ENCODE measurements at places on chromosomes 16 and 17.

GRCh38 chr17:42886283-42887176, 14.1 kb upstream of the G6PC1 start:
- DNase-seq = no peak

GRCh38 chr16:89409161-89409711, 81.1 kb downstream of the ANKRD11 start:
- DNase-seq = no peak

DNA sequence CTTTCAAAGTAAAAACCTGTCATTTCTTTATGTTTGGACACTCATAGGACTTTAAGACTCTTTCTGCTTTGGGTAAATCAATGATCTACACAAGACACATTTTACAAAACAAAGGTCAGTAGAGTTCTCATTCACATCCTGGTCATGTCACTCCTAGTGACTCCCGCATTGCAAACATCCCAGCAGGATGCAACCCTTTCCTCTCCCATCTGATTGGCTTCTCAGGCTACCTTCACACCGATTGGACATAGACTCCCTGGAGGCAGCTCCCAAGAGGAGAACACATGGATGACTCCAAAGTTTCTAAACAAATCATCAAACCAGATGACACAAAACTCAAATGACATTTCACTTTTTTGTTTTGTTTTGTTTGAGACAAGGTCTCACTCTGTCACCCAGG, 43.8 kb upstream of the ACSM2B start:
- no peak for DNase-seq

GRCh38 chr16:56425439-56425832, at the start of gene AMFR:
Gene AMFR, minus strand, starts transcription at chr16:56425545. Its CDS starts 218 bp downstream, at chr16:56425327.
- no peak for DNase-seq

- DNase-seq = no peak
Observed at GRCh38 chr17:81067391-81067811, 32.5 kb downstream of the BAIAP2 start.

DNA sequence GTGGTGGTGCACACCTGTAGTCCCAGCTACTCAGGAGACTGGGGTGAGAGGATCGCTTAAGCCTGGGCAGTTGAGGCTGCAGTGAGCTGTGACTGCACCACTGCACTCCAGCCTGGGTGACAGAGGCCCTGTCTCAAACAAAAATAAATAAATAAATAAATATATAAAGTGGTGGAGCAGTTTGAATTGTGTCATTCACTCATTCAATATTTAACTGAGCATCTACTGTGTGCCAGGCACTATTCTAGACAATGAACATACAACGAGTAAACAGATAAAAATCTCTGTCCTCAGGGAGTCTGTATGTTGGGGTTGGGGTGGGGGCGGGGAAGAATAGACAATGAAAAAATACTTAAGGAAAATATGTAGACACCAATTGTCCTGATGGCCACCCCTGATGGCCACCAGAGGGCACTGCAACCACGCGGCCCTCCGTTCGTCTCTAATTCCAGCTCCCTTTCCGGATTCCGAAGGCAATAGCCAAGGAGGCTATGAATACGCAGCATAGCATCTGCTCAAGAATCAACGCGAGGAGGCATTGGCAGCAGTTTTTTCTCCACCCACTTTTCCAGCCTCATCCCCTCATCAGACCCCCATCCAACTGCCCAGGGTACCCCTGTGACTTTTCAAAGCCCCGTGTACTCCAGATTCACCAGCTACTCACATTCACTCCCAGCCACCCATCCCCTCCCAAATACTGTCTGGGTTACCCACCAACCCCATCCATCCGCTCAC, 21.4 kb downstream of the QPRT start:
- no peak for DNase-seq

Measured in SK-N-MC (cell line).